ENCODE measurements at places on chromosomes 11 and 22. TPM values are rescaled to one million over a fixed set of nuclear protein-coding genes. Genes with fewer than 3 reads are reported as not detected.
A peak's percentile ranks its signal among the peaks of the same experiment; 100 is the strongest.

- DNase-seq: no peak
Measured at GRCh38 chr11:443542-444199, 1.9 kb upstream of the ANO9 start.

- no peak for DNase-seq
Measured at GRCh38 chr11:23976426-23976825, 520.4 kb upstream of the LUZP2 start.

GRCh38 chr22:23673826-23674690, 16.8 kb upstream of the RGL4 start:
- no peak for DNase-seq

DNA sequence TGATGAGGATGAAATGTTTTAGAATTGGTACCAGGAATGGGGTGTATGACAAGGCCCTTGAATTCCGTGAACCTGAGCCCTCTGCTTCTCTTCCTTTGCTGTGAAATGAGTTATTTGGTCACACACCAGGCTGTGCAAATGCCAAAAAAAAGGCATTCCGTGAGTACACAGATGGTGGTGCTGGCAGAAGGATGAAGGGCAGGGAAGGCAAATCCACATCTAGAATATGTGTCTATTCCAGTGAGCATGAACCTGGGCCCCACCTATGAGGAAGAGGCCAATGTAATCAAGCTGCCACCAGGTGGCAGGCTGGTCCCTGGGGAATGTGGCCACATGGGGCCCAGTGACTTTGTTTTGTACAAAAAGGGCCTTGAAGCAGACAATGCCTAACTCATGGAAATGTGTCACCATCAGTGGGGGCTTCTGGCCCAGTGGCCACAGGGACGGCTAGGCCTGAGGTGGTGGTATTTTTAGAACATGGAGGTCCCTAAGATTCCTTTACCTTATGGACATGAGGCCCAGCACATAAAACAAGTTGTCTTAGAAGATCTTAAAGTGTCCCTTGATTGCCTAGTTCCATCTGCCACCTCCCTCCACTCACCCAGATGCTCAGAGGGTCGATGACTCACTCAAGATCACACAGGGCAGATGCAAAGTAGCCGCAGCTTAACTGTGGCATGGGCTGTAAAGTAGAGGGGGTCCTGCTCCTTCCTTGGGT, 3.9 kb upstream of the RNF215 start:
- DNase-seq: no peak

The WBP2NL gene
- 1.7 TPM for polyA plus RNA-seq

DNA sequence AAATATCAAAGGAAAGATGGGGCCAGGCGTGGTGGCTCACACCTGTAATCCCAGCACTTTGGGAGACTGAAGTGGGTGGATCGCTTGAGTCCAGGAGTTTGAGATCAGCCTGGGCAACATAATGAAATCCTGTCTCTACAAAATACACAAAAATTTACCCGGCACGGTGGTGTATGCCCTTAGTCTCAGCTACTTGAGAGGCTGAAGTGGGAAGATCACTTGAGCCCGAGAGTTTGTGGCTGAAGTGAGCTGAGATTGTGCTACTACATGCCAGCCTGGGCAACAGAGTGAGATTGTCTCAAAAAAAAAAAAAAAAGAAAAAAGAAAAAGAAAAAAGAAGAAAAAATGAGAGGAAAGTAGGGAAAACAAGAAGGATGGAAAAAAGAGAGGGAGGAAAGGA, 3.8 kb upstream of the TRIM6 start:
- no peak for DNase-seq

DNA sequence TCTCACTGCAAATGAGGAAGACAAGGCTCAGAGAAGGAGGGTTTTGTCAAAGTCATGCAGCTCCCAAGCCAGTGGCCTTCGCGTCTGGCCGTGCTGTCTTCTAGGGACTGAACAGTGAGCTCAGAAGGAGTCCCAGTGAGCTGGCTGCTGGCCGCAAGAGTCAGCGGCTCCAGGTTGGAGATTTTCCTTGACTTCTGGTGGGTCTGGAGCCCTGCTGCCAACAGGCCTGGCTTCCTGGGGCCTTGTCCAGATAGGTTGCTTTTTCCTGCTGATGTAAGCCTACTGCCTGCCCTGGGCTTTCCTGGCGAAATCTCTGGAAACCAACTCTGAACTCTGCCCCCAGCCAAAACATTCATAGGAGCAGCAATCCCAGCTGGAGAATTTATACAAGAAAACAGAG, 272.7 kb upstream of the CADM1 start:
- no peak for DNase-seq

The MIOX gene
- 0.15 TPM for polyA plus RNA-seq

GRCh38 chr11:3224401-3225057, 5.9 kb upstream of the MRGPRG start:
- no peak for DNase-seq

DNA sequence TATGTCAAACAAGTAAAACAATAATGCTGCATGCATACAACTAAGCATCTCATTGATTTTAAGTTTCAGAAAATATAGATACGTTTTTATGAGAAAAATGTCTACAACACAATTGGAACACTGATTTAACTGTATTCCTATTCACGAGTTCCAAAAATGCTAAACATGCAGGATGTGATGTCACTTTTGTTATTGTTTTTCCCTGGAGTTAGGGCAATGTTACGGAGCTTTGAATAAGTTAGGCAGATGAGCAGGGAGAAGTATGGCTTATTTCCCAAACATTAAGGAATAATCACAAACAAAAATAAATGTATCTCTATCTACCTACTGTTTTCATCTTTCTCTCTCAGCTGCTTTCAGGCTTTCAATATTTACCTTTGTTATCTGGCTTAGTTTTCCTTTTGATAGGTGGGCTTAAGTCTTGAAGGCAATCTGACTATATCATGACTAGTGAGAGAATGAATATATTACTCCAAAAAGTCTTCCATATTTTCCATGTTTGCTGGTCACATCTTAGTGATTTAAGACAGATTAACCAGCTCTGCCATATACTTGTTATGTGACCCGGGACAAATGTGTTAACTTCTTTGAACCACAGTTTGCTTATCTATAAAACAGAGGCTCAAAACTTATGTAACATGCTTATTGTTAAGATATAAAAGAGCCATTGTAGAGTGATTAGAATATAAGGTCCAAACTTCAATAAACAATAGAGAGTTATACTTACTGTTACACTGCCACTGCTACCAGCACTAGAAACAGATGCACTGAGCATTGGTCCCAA, 854.4 kb upstream of the CCDC90B start:
- peak; percentile 9 for DNase-seq

The PHOX2A gene
- polyA plus RNA-seq: not detected

The E2F8 gene
- polyA plus RNA-seq: 22.4 TPM

The POU2AF2 gene
- not detected for polyA plus RNA-seq

The OR4X2 gene
- not detected for polyA plus RNA-seq

DNA sequence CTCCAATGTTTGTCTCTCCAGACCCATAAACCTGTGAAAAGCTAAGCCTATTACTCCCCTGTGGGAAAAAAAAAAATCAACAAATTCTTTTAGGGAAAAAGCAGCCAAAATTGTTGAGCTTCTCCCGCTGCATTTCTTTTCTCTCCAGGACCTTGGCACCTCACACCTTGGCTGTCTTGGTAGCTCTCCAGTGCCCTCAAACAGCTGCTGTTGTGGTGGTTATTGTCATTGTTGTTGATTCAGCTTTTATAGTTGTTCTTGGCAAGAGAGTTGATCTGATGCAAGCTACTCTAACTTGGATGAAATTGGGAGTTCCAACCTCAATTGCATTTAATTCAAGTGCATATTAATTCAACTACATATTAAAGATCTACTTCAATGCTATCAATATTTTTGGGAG, 516.9 kb upstream of the LARGE1 start:
- no peak for DNase-seq

DNA sequence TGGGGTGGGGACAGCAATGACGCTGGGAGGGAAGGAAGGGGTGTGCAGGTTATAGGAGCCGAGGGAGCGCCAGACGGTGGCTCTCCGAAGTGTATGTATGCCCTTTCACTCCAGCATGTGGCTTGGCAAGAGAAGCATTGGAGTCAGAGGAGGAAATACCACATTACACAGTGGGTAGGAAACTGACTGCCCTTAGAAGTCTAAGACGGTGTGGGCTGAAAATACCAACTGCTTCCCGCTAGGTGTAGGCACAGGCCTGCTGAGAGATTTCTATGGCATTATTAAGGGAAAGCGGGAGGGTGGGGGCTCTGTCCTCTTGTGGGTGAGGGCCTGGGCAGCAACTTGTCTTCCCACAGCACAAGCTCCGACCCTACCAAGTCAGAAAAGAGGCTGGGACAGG, 44.7 kb downstream of the CACNG2 start:
- DNase-seq: no peak

DNA sequence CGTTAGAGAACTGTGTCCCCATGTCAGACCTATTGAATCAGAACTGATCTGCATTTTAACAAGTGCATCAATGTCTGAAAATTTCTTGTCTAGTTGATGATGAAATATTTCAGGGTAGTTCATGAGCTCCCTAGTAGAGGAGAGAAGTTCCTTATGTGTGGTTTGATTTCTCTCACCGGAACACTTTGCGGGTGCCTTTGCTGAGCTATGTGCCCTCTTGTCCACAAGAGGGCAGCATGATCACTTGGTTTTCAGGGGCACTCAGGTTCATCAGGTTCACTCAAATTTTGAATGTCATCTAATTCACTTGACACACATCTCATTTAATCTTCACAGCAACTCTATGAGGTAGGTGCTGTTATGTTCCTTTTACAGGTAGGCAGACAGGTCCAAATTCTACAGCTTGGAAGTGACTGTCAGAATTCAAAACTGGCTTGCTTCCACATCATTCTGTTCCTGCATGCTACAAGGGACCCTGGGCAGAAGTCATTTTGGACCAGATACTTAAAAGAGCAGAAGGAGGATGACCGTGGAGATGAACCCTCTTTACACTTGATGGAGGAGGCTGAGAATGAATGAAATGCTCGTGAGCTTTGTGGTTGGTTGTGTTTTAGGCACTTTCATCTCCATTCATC, 55.6 kb downstream of the P4HA3 start:
- no peak for DNase-seq

GRCh38 chr11:121282386-121282785, 10.2 kb upstream of the SC5D start:
- DNase-seq: no peak

The KCNJ1 gene
- polyA plus RNA-seq: 0.30 TPM

GRCh38 chr11:27287205-27287604, 75.8 kb downstream of the CCDC34 start:
- no peak for DNase-seq

The ACTN3 gene
- polyA plus RNA-seq: 24.1 TPM

- DNase-seq: no peak
Measured at GRCh38 chr11:100910808-100911207, 218.8 kb downstream of the PGR start.

- DNase-seq: no peak
Measured at GRCh38 chr22:50730941-50731661, 6.9 kb upstream of the ACR start.

DNA sequence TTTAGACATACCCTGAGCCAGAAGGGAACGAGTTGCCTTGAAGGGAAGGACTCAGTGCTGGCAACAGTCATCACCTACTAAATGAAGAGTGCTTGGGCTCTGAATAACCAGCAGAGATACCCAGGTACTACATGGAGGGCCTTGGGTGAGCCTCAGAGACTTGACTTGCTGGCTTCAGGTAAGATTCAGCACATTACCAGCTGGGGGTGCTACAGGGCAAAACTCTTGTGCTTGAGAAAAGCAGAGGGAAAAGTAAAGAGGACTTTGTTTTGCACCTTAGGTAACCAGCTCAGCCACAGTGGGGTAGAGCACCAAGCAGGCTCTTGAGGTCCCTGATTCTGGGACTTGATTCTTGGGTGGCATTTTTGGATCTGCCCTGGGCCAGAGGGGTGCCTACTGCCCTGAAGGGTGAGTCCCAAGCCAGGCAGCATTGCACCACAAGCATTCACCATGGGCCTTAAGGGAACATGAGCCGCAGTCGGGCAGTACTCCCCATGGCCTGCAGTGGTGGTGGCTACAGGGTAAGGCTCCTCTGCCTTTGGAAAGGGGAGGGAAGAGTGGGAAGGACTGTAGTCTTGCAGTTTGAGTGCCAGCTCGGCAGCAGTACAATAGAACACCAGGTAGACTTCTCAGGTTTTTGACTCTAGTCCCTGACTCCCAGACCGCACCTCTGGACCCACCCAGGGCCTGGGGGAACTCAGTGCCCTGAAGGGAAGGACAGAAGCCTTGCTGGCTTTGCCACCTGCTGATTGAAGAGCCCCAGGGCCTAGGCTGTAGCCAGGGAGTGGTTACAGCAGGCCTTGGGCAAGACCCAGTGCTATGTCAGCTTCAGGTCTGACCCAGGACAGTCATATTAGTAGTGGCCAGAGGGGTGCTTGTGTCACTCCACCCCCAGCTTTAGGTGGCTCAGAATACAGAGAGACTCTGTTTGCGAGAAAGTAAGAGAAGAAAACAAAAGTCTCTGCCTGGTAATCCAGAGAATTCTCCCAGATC, 22.7 kb upstream of the PLEKHA7 start:
- no peak for DNase-seq

The RBM4B gene
- polyA plus RNA-seq: 35.7 TPM

DNA sequence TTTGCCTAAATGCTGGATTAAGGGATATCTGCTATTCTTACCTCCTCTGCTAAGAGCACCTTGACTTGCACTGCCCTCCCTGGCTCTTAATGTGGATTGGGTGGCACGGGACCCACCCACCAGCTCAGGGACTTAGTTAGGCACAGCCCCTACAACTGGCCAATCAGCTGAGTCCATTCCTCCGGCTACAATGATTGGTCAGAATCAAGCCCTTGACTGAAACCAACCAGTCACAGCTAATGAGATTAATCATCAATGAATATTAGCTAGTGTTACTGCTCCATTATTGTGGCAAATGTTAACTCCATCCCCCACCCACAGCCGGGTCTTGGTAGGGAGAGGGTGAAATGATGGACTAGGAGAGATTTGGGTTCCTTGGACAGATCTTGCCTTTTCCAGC, 328.0 kb downstream of the MN1 start:
- no peak for DNase-seq

GRCh38 chr11:123560006-123560405, 94.4 kb downstream of the SCN3B start:
- no peak for DNase-seq

GRCh38 chr11:94310191-94310875, 6.0 kb downstream of the IZUMO1R start:
- no peak for DNase-seq

DNA sequence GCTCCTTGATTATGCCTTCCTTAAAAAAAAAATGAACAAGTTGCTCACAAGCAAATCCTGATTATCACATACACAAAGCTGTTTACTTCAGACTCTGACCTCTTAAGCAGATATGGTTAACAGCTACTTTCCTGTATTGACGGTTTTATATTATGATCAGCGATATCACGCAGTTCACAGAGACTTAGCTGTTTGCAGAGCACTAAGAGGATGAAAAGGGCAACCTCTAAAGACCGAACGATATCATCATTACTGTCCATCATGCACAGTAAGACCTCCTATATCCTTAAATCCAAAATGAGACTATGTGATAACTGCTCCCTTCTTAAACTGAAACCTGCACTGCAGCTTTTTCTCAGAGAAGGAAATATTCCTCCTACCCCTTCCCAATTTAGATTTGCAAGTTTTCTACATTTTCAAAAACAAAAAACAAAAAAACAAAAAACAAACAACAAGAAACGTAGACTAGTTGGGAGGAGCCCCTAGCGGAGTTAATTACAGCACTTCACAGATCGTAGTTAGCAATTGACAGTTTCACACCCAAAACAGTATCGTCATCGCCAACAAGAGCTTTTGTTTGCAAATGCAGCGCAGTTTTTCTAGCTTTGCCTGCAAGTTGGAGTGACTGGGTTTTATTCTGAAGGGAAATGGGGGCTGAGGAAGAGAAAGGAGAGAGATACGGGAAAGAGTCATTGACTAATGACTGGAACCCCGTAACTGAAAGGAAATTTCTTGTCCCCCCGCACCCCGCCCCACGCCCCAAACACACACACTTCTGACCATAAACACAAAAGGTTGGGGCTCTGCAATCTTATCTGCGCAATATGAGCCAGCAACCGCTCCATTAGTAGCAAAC, 1.2 kb downstream of the DDX6 start:
- DNase-seq: no peak

The SLC22A8 gene
- polyA plus RNA-seq: not detected
